ENCODE measurements at places on chromosomes 12 and 14.
A peak's percentile ranks its signal among the peaks of the same experiment; 100 is the strongest.

- DNase-seq = no peak
Measured at GRCh38 chr14:55711175-55711811, 131.3 kb downstream of the KTN1 start.

DNA sequence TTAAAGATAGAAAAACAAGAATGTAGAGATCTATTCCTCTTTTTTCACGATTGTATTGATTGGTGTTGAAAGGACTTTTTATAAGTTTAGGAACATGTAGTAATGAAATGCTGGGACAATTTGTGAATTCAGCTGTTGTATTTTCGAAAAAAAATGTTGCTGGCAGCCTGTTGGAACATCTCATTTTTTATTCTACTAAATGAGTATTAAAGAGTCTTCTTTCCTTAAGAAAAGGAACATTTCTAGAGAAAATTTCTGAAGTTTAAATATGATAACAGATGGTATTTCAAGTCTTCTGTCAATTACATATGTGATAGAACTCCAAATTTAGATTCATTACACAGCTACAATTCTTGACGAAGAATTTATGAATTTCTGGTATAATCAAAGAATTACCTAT, 189.6 kb downstream of the TMEM117 start:
- DNase-seq = no peak

GRCh38 chr14:95222870-95223398, 65.6 kb upstream of the DICER1 start:
- DNase-seq = no peak

GRCh38 chr14:72717220-72717619, 176.7 kb downstream of the DPF3 start:
- no peak for DNase-seq

- DNase-seq = no peak
Measured at GRCh38 chr14:59037620-59038019, 150.8 kb upstream of the DAAM1 start.

GRCh38 chr12:25783566-25783965, 174.9 kb upstream of the RASSF8 start:
- no peak for DNase-seq

DNA sequence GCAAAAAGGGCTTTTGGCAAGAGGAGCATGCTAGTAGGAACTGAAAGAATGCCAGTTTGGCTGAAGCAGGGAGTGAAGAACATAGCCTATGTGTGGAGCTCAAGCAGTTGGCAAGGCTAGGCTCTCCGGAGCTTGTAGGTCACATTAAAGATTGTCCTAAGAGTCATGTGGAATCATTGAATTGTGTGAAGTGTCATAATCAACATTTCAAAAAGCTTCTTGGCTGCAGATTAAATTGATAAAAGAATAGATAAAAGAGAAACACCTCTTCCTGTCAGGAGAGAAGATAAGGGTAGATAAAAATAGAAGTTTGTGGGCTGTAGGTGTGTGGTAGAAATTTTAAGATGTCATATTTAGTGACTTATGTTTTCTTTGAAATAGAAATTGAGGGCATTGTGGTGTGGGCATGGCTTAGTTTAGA, 36.1 kb downstream of the CPSF6 start:
- no peak for DNase-seq

DNA sequence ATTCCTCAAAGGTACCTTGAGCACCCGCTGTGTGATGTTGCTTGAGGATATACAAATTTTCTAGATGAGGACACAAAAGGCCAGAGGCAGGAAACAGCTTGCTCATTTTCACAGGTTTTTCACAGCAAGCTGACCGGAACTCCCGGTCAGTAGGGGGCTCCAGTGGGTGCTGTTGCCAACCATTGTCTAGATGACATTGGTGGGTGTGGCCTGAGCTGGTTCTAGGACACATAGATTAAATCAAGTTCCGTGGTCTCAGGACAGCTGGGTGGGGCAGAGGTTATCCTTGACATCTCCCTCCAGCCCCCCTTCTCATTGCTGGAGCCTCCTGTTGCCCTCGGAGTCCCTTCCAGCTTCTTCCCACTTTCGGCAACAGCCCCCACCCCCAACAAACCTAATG, 153.6 kb upstream of the FKBP4 start:
- DNase-seq = peak; percentile 16

- DNase-seq = no peak
Measured at GRCh38 chr14:95548328-95548929, 13.6 kb downstream of the GLRX5 start.

DNA sequence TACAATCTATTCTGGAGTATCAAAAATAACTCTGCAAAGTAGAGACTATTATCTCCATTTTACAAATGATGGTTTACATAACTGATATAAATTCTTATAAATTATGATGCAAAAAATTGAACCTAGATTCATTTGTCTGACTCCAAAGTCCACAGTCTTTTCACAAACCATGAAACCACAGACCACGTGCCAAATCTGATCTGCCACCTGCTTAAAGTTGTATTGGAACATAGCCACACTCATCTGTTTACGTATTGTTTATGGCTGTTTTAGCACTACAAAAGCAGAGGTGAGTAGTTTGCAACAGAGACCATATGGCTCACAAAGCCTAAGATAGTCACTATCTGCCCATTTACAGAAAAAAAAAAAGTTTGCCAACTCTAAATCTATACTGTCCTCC, 105.3 kb downstream of the KCNH5 start:
- no peak for DNase-seq

GRCh38 chr12:83763425-83763824, 1076.7 kb downstream of the TMTC2 start:
- DNase-seq = no peak

DNA sequence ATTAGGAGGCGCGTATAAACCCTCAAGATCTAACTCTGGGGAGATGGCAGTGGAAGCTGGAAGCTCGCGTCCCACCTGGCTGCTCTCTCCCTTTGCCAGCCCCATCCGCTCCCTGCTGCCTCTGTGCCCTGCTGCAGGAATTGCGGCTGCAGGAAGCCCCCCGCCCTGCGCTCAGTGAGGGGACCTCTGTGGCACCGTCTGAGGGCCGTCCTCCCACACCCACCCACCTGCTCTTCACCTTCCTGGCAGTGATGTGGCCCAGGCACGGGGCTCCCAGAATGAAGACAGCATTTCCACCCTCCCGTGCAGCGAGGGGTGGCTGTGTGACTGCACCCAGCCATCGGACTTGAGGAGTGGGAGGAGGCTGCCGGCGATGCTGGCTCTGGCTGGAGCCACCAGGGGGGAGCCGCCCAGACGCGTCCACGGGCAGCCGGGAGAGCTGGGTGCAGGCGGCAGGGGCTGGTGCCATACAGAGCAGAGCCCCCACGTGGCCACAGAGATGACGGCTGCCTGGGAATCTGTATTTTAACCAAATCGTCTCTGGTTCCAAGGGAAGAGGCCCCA, 28.3 kb upstream of the GALNT9 start:
- no peak for DNase-seq

- DNase-seq = no peak
Measured at GRCh38 chr14:68631394-68632053, 161.3 kb downstream of the ZFP36L1 start.

DNA sequence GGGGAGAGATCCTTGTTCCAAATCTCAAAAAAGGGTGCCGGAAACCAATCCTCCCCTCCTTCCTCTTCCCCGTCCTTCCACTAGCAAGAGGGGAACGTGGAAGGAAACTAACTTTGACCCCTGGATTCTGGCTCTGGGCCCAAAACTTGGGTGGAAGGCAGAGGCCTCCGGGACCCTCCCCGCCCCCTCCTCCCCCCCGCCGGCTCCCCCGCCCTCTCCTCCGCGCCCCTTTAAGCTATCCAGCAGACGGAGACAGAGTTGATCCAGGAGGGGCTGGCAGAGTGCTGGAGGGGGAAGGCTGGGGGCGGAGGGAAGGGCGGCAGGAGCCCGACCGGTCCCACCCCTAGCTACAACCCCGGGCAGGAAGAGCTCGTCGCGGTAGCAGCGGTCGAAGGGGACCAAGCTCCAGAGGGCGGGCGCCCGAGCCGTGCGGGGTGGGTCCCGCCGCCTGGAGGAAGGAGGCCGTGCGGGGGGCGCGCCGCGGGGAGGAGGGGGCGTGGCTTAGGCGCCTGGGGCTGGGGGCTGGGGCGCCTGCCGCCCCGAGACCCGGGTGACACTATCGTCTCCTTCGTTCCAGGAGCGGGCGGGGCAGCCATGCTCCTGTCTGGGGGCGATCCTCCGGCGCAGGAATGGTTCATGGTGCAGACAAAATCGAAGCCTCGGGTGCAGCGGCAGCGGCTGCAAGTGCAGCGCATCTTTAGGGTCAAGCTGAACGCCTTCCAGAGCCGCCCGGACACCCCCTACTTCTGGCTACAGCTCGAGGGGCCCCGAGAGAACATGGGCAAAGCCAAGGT, at the start of gene NYNRIN:
Gene NYNRIN, plus strand, starts transcription at position 351 of the 794 bp plus-strand sequence. Its CDS starts 244 bp downstream, at position 595.
- no peak for DNase-seq

GRCh38 chr14:99118046-99118721, 153.8 kb downstream of the BCL11B start:
- no peak for DNase-seq

GRCh38 chr12:68912916-68913315, 20.1 kb downstream of the CPM start:
- no peak for DNase-seq

GRCh38 chr12:108700833-108701541, 30.3 kb downstream of the CORO1C start:
- DNase-seq = no peak

DNA sequence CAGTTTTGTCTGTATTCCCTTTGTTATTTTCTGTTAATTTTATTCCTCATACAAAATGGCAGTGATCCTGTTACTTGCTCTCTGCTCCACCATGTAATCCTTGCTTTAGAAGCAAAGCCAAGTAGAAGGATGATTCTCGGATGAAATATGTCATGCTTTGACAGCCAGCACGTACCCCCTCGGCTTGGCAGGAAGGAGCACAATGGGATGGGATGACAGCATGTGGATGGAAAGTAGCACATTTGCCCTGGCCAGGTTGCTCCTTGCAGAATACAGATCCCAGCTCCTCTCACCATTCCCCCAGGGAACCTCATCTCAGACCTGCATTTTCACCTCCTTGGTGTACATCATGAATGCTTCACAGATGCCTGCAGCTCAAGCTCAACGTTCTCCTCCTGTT, 35.1 kb upstream of the ATF1 start:
- DNase-seq = no peak
